ENCODE measurements at places on chromosomes 2 and 18. TPM values are rescaled to one million over a fixed set of nuclear protein-coding genes. Genes with fewer than 3 reads are reported as not detected.

Gene IL1RN
- not detected for total RNA-seq

DNA sequence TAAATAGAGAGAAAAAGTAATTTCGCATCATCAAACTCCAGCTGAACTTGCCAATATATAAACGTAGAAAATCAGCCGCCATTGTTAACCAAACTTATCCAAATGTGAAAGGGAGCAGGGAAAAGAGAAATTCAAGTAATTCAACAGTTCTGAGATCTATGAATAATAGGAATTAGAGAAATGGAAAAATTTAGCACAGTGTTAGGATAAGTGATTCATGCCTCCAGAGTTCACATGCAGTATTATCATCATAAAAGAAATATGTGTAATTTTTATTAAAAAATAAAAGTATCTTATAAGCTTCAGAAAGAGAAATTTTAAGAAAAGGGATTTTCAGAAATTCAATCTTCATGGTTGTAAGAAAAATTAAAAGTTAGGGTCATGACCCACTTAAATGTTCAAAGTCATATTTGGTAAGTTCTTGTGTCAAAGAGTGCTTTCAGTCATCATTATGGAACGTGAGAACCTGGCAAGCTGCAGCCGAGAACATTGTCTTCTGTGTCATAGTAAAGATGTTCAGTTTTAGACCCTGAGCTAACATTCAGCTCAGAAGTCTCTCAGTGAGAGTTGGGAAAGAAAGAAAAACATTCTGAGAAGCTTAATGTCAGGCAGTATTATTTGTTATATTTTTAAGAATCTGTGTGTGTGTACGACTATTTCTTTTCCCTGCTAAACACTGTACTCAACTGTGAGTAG lies 414.3 kb upstream of the RGPD4 start:
- H3K36me3 ChIP-seq = no peaks in the 10 kb centered on the region
- DNase-seq = no peak
- H3K4me3 ChIP-seq = peak overlapping the region; percentile 27
- H3K27ac ChIP-seq = peak overlapping the region; percentile 83
- H3K27me3 ChIP-seq = no peaks in the 10 kb centered on the region

- peaks cover 10% of the 10 kb centered on the region for H3K36me3 ChIP-seq
- no peak overlapping the region for H3K4me3 ChIP-seq
- DNase-seq = no peak
- H3K27me3 ChIP-seq = no peaks in the 10 kb centered on the region
- H3K4me1 ChIP-seq = peaks cover 3% of the 10 kb centered on the region
- no peak overlapping the region for H3K27ac ChIP-seq
These were observed 171.6 kb downstream of the DIS3L2 start for GRCh38 chr2:232133078-232133477.

DNA sequence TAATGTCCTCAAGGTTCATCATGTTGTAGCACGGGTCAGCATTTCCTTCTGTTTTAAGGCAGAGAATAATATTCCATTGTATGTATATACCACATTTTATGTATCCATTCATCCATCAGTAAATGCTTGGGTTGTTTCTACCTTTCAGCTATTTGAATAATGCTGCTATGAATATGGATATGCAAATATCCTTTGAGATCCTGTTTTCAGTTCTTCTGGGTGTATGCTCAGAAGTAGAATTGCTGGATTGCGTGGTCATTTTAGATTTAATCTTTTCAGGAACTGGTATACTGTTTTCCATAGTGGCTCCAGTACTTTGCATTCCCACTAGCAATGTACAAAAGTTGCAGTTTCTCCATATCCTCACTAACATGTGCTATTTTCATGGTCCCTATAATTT lies 13.4 kb upstream of the ASB1 start:
- H3K27me3 ChIP-seq = no peaks in the 10 kb centered on the region
- H3K4me3 ChIP-seq = no peak overlapping the region
- no peak for DNase-seq
- H3K27ac ChIP-seq = no peak overlapping the region
- H3K36me3 ChIP-seq = no peaks in the 10 kb centered on the region
- peaks cover 3% of the 10 kb centered on the region for H3K4me1 ChIP-seq

DNA sequence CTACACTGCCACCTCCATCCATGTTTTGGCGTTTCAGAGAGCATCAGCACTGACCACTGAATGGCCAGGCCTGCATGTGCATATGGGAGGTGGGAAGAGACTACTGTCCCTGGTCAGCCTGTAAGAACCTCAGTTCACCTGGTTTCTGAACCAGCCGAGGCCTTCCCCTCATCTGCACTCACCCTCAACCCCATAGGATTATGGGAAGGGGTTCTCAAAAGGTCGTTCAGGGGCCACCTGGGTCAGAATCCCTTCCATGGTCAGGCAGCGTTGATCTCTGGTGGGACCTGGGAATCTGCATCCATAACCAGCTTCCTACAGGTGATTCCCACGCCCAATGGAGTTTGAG lies 36.7 kb downstream of the TET3 start:
- H3K4me1 ChIP-seq = peaks cover 19% of the 10 kb centered on the region
- no peaks in the 10 kb centered on the region for H3K27me3 ChIP-seq
- no peak overlapping the region for H3K27ac ChIP-seq
- no peak overlapping the region for H3K4me3 ChIP-seq

DNA sequence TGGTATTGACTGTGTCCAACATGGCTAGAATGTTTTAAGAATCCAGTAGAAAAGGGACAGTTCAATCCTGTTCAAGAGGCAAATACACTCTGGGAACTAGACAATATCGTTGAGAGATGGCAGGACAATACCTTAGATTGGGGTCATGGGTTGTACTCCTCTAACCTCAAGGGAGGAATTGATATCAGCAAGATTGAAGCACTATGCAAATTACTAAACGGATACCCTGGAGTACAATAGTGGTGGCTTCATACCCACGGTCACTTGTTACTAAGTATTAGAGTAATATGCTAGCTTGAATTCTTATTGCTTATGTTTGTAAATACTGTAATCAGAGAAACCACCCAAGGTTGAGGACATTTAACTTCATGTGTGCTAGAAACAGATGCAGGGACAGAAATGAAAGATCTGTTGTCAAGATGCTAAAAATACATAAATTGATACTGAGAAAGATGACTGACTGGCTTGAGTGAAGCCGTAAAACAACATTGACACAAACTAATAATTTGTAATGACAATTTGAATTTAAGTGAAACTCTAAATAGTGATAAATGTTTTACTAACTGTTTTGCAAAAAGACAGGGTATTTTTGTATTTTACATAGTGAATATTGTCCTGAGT lies 73.3 kb downstream of the KCNJ3 start:
- no peaks in the 10 kb centered on the region for H3K27me3 ChIP-seq
- DNase-seq = no peak

GRCh38 chr2:122543815-122544214 lies 788.4 kb downstream of the TSN start:
- H3K36me3 ChIP-seq = no peaks in the 10 kb centered on the region
- no peak overlapping the region for H3K27ac ChIP-seq
- no peak for DNase-seq
- no peaks in the 10 kb centered on the region for H3K4me1 ChIP-seq
- no peaks in the 10 kb centered on the region for H3K27me3 ChIP-seq

DNA sequence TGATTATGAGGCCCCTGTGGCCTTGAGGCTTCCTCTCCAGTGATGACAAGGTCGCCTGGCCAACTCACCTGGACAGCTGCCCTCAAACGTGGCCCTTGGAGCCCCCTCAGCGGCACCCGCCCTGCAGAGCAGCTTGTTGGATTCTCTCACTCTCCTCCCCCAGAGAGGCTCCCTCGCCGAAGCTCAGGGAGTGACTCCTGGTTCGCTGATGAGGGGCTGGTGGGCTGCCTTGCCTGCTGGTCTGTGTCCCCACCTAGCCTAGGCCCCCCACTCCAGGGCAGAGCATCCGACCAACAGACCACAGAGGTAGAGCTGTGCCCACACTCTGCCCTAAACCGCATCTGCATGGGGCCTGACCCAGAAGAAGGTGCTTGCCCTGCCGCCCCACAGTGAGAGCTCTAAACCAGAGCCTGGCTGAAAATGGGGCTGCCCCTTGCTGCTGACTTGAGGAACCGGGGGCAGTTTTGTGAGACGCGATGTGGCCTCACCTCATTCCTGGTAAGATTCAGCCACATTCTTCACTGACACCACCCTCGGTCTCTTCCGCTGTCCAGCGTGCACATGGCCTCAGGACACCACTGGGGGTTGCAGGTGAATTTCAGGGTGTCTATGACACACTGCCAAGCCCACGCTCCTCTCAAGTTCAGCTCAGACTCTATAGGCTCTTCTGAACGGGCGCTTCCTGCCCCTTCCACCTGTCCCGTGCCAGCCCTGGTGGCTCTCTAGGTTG lies 131.6 kb downstream of the CABLES1 start:
- H3K36me3 ChIP-seq = peaks cover 3% of the 10 kb centered on the region
- no peak for DNase-seq
- no peak overlapping the region for H3K4me3 ChIP-seq
- H3K27me3 ChIP-seq = no peaks in the 10 kb centered on the region
- H3K4me1 ChIP-seq = peaks cover 20% of the 10 kb centered on the region

Gene GPR75
- 1.2 TPM for total RNA-seq

DNA sequence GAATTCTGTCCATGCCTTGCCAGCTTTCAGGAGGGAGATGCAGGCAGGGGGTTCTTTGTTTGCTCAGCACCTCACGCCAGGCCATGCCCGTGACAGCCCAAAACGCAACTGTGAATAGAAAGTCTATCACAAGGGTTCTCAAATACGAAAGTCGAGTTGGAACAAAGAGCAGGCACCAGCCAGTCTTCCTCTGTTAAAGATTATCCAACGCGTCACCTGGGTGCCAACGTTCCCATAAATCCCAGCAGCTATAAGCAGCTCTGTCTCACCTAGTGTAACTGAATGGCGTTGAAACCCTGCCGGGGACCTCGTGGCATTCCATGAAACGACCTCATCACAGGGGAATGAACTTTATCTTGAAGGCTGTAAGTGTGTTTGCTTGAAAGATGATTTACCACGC lies 84.8 kb upstream of the GATA6 start:
- no peaks in the 10 kb centered on the region for H3K27me3 ChIP-seq
- H3K4me1 ChIP-seq = no peaks in the 10 kb centered on the region
- DNase-seq = no peak
- H3K4me3 ChIP-seq = no peak overlapping the region
- H3K27ac ChIP-seq = no peak overlapping the region

Gene RTN4
- 532 TPM for total RNA-seq

- no peak overlapping the region for H3K27ac ChIP-seq
- H3K27me3 ChIP-seq = peaks cover 2% of the 10 kb centered on the region
- no peak for DNase-seq
- no peaks in the 10 kb centered on the region for H3K36me3 ChIP-seq
These were observed 633.3 kb upstream of the ACVR2A start for GRCh38 chr2:147211484-147211883.

DNA sequence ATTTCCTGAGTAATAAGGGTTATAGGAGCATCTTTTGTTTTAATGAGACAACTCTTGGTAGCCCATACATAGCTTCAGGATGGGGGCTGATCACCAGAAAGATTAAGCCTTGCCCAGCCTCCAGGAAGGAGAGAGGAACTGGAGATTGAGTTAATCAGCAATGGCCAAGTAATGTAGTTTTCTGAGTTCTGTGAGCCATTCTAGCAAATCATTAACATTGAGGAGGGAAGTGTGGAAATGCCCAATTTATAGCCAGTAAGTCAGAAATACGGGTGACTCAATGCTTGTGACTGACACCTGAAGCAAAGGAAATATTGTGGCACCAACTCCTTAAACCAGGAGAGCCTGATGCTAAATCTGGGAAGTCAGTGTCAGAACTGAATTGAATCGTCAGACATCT lies 205.1 kb upstream of the SRD5A2 start:
- no peak overlapping the region for H3K27ac ChIP-seq
- no peaks in the 10 kb centered on the region for H3K4me1 ChIP-seq
- no peak for DNase-seq
- H3K4me3 ChIP-seq = no peak overlapping the region
- no peaks in the 10 kb centered on the region for H3K36me3 ChIP-seq

DNA sequence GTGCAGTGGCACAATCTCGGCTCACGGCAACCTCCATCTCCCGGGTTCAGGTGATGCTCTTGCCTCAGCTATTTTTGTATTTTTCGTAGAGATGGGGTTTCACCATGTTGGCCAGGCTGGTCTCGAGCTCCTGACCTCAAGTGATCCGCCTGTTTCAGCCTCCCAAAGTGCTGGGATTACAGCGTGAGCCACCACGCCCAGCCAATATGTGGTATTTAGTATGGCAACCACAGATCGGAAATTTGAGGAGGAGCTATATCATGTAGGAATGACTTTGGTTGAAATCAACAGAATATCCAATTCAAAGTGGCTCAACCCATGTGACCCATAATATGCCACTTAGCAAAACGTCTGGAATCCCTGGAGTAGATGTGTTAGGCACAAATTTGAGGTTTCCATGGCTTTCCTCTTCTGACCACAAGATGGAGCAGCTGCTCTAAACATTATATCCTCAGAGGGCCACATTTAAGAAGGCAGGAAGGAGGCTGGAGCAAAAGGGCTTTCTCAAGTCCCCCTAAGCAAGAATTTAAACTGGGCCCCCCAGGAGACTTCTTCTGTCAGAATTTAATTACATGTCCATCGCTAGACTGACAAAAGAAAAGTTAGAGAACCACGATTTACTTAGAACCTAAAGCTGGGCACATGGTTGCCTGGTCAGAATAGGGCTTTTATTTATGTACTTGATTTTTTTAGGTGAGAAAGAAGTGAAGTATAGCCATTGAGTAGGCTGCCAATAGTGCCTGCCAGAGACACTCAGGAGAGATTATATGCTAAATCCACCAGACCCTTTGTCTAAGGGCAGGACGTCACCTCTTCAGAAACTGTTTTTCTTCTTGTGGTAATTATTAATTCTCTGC lies 49.6 kb upstream of the ITSN2 start:
- H3K27ac ChIP-seq = no peak overlapping the region
- peaks cover 3% of the 10 kb centered on the region for H3K4me1 ChIP-seq
- no peak overlapping the region for H3K4me3 ChIP-seq

Gene CRYBA2
- total RNA-seq = not detected

GRCh38 chr2:233456111-233456510 lies 101.8 kb downstream of the DGKD start:
- H3K27me3 ChIP-seq = no peaks in the 10 kb centered on the region
- no peak overlapping the region for H3K4me3 ChIP-seq
- no peak overlapping the region for H3K27ac ChIP-seq

- H3K4me1 ChIP-seq = peaks cover 58% of the 10 kb centered on the region
- DNase-seq = no peak
- H3K36me3 ChIP-seq = no peaks in the 10 kb centered on the region
These were observed 179.8 kb upstream of the HAAO start for GRCh38 chr2:42971947-42972736.

DNA sequence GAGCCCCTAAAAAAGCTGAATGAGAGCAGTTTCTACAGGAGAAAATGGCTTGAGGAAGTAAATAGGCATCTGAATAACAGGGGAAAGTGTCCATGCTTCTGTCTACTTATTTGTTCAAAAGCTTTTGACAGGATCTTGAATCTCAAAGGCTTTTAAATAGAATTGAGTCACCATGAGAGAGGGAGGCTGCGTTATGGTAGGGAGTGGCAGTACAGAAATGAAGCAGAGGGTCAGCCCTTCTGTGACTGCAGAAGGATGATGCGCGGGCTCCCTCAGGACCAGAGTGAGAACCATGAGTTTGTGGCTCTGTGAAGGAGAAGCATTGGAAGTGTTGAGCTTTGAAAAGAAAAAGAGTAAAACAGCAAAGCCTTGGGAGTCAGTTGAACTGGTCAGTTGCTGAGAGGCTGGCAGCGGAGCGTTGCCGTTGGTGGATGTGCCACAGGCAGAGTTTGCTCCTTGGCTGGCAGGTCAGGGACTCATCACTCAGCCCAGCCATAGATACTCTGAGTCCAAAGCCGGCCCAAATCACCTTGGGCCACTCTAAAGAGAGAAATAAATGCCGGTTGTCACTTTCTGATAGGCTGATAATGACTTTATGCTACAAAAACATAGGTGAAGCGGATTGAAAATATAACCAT lies 17.4 kb downstream of the COPS7B start:
- H3K27me3 ChIP-seq = no peaks in the 10 kb centered on the region
- H3K27ac ChIP-seq = no peak overlapping the region
- H3K4me1 ChIP-seq = no peaks in the 10 kb centered on the region
- DNase-seq = no peak
- peaks cover 34% of the 10 kb centered on the region for H3K36me3 ChIP-seq
- no peak overlapping the region for H3K4me3 ChIP-seq
